Fibroblast of skin of right biceps (primary cell): ENCODE measurements at places on chromosomes 3 and 15.
A peak's percentile ranks its signal among the peaks of the same experiment; 100 is the strongest.

- no peak for DNase-seq
Measured at GRCh38 chr3:135229018-135229495, 434.0 kb downstream of the EPHB1 start.

- peak; percentile 100 for DNase-seq
Measured at GRCh38 chr15:75666823-75667501, 19.2 kb downstream of the SNX33 start.

DNA sequence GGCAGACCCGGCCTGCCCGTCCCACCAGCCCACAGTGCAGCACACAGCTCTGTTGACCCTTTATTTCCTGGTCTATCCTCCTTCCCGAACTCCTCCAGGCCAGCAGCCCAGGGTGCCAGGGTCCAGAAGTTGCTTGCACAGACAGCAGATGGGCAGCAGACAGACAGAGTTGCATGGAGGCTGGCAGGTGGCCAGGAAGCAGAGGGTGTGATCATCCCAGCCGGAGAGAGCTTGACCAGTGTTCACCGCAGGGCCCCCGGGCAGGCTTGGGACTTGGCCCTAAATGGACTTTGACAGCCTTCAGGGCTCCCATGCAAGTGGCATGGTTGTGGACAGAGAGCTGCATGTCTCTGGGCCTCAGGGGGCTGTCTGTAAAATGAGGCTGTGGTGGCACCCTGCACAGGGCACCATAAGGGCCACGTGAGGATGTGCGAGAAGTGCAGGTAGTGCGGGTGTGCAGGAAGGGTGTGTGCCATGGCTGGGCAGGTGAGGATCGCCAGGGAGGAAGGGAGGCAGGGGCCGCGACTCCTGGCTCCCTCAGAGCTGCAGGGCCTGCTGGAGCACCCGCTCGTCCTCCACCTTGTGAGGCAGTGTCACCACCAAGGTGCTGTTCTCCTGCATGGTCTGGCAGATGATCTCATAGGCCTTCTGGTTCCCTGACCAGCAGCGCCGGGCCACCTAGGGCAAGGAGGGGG lies 6.3 kb upstream of the ZXDC start:
- no peak for DNase-seq

DNA sequence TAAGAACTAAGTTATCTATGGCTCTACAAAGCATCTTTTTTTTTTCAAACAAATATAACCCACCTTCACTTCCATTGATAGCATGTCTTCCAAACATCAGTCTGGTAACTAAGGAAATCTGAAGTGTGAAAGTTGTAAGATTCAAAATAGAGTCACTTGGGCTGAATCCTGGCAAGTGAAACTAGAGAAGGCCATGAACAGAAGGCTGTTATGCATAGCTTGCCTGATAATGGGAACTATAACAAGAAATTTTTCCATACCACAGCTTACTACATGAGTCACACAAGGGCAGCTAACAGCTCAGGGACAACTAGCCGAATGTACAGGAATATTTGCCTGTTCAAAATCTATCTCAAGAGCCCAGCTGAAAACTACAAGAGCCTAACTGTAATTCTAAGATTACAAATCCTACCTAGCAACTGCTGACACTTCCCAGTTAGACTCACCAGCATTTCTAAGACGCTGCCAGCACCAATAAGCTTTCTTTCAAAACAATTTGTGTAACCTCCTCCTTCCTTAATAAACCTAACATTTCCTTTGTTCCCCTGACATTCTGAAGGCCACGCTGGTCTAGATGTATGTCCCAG lies 1066.5 kb downstream of the PLOD2 start:
- peak; percentile 74 for DNase-seq

DNA sequence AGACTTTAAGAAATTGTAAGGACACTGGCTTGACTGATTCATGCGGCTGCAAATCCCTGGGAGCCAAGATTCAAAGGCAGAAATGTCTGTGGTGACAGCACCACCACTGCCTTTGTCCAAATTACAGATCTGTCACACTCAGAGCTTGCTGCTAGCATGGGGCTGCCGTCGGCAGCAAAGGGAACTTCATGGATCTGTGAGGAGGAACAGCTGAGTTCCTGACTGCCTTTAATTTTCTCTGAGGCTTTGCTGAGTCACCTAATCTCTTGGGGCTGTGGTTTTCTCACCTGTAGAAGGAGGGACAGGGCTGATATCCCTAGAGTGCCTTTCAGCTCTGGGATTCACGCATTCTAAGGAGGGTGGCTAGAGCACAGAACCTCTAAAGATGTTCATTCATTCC lies 4.1 kb upstream of the PAK6 start:
- DNase-seq: no peak

DNA sequence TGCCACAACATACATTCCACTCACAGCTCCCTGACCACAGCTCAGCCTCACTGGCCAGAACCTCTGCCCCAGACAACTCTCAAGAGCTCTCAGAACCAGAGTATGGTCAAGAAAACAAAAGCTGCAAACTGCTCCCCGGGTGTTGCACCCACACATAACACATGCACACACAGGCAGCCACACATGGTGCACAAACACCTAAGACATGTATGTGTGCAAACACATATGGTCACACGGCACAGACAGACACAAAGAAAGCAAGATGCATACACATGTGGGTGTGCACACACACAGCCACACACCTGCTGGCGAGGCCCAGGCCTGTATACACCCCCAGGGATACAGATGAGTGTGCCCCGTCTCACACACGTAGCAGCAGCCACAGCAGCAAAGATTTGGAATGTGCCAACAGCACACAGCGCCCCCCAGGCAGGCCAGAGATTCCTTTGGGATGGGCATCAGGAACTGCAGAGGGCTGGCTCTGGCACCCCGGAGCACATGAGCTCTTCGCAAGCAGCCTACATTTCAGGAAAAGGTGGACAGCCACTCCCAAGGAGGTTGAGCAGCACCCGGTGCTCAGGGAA lies 6.6 kb downstream of the KLF15 start:
- no peak for DNase-seq

DNA sequence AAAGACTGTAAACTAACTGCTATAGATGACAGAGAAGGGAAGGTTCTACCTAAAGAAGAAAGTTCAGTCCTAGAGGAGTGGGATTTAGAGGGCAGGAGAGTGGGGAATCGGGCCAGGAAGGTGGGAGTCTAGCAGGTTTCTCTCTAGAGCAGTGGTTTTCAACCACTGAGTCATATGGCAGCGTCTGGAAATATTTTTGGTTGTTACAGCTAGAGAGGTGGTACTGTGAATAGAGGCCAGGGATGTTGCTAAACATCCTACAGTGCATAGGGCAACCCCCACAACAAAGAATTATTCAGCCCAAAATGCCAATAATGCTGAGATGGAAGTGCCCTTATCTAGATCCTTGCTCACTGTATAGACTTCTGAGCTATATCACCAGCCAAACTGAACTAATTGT lies 28.7 kb downstream of the ATP1B3 start:
- DNase-seq: peak; percentile 13

DNA sequence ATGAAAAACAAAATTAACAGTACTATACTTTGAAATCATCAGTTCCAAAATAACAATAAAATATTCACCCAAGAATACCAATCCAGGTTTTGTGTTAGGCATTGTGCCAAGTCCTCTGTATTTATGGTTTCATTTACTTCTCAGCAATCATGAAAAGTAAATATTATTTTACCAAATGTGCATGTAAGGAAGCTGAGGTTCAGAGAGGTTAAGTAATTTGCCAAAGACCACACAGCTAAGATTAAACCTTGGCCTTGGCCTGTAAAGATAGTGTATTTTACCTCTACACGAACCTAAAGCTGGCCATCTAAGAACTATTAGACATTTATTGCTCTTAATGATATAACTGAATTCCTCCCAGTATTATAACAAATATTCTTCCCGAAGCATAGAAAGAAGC lies 124.4 kb upstream of the SLC2A2 start:
- DNase-seq: no peak
